MV-4-11 (cell line): ENCODE measurements at places on chromosomes 13 and 19.

- DNase-seq: no peak
Observed at GRCh38 chr19:3041761-3042620, 12.9 kb upstream of the TLE2 start.

GRCh38 chr13:71274923-71275608, 591.9 kb downstream of the DACH1 start:
- peak; percentile 70 for DNase-seq

DNA sequence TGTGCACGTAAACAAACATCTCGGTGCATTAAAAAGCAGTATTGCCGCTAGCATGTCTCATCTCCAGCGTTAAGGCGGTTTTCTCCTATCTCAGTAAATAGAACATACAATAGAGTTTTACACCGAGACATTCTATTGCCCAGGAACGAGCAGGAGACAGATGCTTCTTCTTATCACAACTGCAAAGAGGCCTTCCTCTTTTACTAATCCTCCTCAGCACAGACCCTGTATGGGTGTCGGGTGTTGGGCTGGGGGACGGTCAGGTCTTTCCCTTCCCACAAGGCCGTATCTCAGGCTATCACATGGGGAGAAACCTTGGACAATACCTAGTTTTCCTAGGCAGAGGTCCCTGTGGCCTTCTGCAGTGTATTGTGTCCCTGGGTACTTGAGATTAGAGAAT, 21.2 kb downstream of the ZNF233 start:
- DNase-seq: peak; percentile 85

DNA sequence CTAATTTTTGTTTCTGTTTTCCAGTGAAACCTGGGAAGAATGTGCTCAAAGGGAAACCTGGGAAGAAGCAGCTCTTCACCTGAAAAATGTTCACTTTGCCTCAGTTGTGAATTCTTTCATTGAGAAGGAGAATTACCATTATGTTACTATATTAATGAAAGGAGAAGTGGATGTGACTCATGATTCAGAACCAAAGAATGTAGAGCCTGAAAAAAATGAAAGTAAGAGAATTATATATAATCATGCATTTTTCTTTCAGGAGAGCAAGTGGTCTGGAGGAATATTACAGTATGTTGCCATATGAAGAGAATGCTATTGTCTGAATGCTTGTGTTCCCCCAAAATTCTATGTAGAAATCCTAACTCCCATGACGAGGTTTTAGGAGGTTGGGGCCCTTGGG, 3.4 kb downstream of the NUDT15 start:
- no peak for DNase-seq

GRCh38 chr13:106528718-106529414, 6.6 kb downstream of the EFNB2 start:
- DNase-seq: no peak

DNA sequence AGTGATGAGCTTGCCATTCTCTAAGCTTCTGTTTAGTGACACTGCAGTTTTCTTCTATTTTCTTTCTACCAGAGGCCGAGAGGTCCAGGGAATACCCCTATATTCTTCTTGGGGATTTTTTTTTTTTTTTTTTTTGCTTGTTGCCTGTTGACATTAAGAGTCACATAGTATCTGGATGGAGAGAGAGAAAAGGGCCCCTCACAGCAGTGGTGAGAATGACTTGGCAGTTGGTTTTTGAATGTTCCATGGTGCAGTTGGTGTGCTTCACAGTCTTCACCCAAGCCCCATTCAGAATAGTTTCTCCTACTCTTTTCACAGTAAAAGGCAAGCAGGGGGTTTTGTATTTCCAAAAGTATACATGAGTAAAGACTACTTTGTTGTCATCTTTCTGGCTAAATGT, 577.9 kb downstream of the LMO7 start:
- no peak for DNase-seq

DNA sequence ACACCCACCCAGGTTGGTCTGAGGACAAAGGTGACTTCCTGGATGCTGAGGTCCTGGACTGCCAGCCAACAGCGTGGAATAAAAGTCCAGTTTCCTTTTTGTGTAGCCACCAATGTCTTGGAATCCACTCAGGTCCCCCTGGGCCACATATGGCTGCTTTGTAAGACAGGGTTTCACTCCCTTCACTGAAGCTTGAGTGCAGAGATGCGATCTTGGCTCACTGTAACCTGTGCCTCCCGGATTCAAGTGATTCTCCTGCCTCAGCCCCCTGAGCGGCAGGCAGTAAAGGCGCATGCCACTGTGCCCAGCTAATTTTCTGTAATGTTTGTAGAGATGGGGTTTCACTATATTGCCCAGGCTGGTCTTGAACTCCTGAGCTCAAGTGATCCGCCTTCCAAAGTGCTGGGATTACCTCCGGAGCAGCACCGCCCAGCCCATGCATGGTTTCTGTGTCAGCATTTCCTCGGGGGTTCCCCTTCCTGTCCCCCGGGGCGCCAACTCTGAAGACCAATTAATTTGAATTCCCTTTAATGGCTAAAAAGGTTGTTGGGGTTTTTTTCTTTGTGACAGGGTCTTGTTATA, 17.5 kb downstream of the KANK2 start:
- no peak for DNase-seq

GRCh38 chr13:41179593-41180250, 14.6 kb downstream of the KBTBD7 start:
- no peak for DNase-seq

- DNase-seq: no peak
Observed at GRCh38 chr13:49602005-49602404, 16.6 kb upstream of the RCBTB1 start.

DNA sequence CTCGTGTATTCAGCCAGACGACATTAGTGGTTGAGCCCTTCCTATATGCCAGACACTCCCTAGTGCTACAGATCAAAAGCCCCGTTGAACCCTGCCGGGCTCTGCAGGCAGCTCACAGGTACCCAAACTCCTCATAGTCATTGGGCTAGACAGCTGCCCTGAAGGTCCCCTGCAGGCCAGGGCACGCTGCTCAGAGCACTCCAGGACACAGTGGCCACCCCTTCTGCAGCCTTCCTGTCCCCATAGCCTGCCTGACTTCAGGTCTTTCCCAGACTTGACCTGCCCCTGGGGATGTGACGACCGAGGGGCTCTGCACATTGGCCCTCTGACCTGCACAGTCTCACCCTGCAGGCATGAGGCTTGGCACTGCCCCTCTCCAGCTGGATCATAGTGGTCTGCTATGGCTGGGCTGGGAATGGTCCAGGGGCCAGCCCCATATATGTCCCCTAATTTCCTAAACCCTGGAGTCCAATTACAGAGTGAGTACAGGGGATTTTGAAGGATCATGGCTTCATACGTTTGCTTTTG, 64.2 kb upstream of the UBAC2 start:
- DNase-seq: no peak

GRCh38 chr13:94664889-94665288, 47.5 kb downstream of the SOX21 start:
- DNase-seq: no peak

DNA sequence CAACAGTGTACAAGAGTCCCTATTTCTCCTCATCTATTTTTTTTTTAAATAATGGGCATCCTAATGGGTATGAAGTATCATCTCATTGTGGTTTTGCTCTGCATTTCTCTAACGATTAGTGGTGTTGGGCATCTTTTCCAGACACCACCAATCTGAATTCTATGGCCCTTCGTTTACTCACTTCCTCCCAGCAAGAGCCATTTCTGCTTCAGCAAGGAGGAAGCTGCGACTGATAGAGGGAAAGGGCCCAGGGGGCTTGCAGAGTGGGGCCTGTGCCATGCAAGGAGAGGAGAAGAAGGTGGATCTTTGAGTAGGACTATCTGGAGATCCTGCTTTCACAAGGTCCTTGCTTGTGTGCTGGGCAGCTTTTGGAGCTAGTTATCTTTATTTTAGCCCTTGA, 58.0 kb downstream of the USPL1 start:
- DNase-seq: peak; percentile 73

DNA sequence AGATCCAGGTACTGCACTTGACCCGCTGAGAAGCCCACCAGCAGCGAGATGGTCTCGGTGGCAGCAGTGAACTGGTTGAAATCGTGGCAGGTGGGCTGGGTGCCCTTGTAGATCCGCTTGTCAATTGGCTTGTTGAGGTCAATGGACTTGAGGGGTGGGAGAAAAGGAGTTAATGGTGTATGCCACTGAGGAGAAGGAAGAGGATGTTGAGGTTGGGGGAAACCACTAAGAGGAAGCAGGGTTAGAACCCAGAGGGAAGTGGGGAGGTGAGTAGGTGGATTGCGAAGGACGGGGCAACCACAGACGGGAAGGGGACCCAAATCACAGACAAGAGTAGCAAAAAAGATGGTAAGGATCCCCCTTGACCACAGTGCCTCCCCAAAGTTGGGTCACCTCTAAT, 1.7 kb downstream of the DMWD start:
- DNase-seq: peak; percentile 97

DNA sequence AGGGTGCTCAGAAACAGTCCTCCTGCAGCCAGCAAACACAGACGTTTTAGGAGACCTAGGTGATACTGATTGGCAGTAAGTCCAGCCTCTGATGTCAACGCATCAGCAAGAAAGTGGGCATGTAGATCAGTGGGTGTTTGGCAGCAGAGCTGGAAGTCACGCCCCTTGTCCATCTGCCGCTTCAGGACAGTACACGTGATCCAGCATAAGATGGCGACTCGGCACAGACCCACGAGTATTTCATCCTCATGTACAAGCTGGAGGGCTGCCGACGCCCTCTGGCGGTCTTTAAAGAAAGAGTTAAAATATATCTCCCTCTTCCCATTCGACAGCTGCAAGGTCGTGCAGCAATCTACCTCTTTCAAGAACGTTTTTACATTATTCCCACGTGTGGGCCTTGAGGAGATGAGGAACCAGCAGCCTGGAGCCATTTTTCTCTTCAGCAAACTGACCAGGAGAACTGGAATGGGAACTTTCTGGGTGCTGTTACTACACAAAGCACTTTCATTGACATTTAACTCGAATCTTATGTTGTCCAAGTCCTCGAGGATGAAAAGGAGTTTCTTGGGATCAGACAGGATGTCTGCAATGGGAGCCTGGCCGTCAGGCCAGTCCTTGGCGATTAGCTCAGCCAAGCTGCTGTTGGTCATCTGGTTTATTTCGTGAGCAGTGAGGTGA, 22.3 kb downstream of the NLRP11 start:
- DNase-seq: peak; percentile 93

GRCh38 chr13:75960538-75960994, 324.4 kb downstream of the LMO7 start:
- DNase-seq: no peak

DNA sequence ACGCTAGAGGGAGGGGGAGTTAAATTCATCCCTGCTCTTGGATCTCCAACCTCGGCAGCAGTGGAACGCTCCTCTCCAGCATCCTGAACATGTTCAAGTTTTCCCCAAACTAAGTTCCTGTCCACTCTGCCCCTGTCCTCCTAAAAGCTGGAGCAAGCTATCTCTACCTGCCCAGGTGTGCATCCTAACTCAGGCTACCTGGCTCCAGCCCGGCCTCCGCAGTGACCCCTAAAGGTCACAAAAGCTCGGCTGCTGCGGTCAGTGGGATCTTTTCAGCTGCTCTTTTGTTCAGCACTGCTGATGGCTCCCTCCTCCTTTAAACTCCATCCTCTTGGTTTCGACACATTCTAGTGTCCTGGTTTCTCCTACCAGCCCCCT, 1.4 kb downstream of the DCUN1D2 start:
- DNase-seq: no peak

- no peak for DNase-seq
Observed at GRCh38 chr13:31522396-31522795, 216.9 kb upstream of the RXFP2 start.

GRCh38 chr19:7847664-7848063, 17.6 kb downstream of the EVI5L start:
- DNase-seq: no peak

- no peak for DNase-seq
Observed at GRCh38 chr19:45350477-45351058, 10.0 kb downstream of the KLC3 start.

DNA sequence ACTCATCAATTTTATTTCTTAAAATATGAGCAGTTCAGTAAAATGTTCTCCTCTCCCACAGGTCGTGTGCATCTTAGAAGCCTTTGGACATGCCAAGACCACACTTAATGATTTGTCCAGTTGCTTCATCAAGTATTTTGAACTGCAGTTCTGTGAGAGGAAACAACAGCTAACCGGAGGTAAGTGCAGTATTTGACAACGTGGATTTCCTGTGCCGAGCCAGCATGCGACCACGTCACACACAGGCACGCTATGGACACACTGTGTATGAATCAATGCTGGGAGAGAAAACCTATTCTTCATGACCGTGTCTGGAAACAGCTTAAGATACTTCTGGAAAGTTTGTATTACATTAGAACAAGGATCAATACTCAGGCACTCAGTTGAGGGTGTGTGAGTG, 268.5 kb downstream of the MYO16 start:
- no peak for DNase-seq

DNA sequence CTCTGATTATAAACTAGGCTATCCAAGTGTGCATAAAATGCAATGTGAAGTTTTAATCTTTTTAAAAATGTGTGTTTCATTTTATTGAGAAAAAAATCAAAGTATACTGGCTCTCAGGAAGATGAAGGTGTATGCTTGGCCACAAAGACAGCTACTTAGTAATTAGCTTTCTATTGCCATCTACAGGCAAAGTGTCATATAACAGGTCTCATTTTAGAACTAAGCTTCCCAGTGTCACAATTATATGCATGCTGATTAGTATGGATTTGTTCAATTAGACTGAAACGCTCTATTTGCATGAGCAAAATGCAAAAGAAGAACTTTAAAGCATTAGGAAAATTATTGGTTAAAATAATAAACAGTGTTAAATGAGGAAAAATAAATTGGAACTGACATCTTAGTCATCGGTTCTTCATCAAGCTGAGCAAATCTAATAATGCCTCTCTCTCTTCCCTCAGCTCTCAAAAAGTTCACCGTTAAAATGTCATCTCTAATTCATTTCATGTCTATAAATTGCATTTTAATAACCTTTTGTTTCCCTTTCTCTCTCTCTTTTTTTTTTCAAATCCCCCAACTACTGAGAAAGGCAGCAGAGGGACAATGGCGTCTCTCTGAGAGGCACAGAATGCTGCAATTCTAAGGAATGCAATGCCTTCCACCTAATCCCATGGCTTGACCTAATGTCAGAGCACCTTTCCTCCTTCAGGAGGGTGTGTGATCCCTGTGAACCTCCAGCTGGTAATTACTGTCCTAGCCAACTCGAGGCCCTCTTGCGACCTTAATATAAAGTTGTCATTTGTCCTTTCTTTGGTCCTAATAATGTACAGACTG, 313.1 kb upstream of the MAB21L1 start:
- DNase-seq: peak; percentile 6

GRCh38 chr13:113941571-113942191, 32.2 kb downstream of the C13orf46 start:
- no peak for DNase-seq

DNA sequence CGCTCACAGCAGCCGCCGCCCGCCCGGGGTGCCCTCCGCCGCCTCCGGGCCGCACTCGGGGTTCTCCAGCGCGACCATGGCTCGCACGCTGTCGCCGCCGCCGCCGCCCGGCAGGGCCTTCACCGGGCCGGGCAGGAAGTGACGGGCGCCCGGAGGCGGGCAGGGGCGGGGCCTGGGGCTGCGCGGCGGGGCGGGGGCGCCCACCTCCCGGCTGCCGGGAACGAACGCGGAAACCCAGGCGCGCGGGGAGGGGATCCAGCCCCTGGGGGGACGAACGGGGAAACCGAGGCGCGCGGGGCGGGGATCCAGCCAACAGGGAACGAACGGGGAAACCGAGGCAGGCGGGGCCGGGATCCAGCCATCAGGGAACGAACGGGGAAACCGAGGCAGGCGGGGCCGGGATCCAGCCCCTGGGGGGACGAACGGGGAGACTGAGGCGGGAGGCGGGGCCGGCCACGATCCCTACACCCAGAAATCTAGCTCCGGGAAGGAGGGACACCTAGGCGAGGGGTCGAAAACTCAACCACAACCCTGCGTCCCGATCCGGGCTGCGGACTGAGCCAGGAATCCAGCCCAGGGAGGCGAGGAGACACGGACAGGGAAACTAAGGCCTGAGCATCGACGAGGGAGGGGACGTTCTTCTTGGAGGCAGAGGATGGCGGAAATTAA, at the start of gene R3HDM4:
Gene R3HDM4 (minus strand): TSS at position 140 of the 669 bp plus-strand sequence. CDS start 62 bp downstream, at position 78.
- peak; percentile 31 for DNase-seq
